ENCODE measurements at places on chromosomes 4 and X.

DNA sequence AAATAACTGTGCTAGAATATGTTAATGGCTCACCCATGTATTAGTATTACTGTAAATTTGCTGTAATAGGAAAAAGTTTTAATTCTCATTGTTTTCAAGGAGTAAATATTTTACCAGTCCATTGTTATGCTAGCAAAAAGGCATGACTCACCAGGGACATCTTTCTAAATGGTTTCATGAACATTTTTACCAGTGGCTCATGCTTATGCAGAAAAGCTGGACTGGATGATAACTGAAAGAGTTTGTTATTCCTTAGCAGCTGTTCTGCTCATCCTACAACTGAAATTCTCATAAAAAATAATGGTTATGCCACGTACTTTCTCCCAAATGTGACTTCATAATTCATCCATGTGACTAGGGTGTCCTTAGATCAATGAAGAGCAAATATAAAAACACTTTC lies 111.9 kb upstream of the PCDH18 start:
- no peak for DNase-seq

- no peak for DNase-seq
These were observed 88.3 kb downstream of the SLC34A2 start for GRCh38 chr4:25743971-25744370.

DNA sequence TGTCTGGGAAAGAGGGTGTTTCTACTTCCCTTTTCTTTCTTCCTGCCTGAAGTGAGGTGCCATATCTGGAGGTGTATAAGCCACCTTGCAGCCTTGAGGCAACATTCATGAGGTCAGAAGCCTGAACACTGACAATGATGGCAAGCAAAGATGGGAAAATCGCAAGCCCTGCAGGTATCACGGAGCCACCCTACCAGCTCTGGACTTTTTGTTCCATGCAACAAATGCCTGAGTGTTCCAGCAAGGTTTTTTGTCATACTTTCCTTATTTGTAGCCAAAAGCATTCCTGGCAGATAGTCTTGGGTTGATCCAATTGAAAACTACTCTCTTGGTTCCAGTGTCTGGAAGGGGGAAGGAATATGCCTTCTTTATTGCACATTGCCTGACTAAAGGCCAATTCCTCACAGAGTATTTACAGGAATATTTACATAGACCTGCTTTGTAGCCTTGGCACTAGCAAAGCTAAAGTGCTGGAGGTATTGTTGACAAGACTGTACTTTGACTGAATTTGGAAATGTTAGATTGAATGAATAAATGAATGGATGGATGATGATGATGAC lies 14.4 kb upstream of the SOD3 start:
- no peak for DNase-seq

DNA sequence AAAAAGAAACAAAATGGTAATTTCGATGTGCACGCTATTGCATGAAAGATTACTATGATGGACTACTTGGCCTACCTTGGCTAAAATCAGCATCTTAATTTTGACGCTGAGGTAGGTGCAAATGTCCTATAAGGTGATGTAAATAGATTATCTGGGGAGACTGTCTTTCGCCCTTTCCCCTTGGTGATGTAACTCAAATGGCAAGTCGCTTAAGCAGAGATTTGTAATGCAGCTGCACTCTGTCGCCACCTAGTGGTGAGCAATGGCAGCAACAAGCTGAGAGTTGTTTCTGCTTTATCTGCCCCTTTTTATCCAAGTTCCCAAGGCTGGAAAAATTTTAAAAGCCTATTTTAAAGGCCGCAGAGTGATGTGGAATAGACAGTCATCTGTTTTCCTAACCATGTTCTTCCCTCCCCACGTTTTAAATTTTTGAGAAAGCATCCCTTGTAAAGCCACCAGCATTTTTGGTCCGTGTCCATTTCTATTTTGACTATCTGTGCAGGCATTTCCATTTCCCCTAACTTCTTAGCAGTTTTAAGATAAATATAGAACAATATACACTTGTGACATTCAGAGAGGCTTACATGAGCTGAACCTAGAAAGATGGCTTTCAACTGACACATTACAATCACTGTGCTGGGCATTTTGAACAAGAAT lies 62.4 kb upstream of the PDLIM3 start:
- peak; percentile 59 for DNase-seq

- DNase-seq = no peak
These were observed 14.2 kb upstream of the ADD1 start for GRCh38 chr4:2829321-2829932.

DNA sequence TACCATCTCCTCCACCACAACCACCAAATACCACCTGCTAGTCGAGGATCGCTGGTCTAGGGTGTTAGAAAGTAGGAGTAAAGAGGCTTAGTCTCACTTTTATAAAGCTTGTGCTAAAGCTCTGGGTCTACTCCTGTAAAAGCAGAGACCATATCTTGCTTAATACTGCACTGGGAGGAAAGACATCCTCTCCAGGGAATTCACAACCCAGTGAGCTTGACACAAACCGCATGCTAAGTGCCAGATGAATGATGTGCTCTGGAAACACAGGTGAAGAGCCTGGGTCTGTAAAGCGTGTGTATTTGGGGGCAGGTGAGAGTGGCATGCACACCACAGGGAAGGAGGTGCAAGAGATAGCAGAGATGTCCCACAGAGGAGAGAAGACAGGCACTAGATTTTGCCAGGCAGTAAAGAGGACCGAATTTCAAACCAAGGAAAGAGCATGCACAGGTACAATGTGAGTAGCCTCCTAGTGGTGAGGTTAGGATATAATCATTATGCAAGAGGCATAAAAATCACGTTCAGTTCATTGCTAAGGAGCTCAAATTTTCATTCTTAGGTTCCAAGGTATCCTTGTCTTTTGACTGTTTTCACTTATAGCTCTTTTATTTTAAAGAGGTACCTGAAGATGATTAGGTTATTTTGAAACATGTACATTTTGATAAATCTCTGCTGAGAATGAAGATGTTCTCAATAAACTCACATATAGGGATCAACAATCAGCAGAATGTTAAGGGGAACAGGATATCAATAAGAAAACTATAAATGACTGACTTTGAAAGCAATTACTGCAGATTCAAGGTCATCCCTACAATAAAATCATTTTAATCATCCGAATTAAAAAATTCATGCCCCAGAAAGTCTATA lies 20.7 kb downstream of the TAPT1 start:
- peak; percentile 21 for DNase-seq

- DNase-seq = no peak
These were observed 363.8 kb upstream of the FTHL17 start for GRCh38 chrX:31435592-31435991.

GRCh38 chrX:112473654-112474053 lies 206.1 kb downstream of the LHFPL1 start:
- no peak for DNase-seq

DNA sequence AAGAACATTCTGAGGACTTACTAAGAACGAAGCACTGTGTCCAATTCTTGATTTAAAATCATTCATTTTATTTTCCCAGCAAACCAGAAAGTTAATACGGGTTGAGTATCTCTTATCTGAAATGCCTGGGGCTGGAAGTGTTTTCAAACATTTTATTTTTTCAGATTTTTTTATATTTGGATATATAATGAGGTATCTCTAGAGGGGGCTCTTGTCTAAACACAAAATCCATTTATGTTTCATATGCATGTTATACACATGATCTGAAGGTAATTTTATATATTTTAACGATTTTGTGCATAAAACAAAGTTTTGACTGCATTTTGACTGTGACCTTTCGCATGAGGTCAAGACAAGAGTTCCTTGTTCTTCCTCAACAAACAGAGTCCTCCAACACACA lies 320.9 kb downstream of the ASMT start:
- no peak for DNase-seq

DNA sequence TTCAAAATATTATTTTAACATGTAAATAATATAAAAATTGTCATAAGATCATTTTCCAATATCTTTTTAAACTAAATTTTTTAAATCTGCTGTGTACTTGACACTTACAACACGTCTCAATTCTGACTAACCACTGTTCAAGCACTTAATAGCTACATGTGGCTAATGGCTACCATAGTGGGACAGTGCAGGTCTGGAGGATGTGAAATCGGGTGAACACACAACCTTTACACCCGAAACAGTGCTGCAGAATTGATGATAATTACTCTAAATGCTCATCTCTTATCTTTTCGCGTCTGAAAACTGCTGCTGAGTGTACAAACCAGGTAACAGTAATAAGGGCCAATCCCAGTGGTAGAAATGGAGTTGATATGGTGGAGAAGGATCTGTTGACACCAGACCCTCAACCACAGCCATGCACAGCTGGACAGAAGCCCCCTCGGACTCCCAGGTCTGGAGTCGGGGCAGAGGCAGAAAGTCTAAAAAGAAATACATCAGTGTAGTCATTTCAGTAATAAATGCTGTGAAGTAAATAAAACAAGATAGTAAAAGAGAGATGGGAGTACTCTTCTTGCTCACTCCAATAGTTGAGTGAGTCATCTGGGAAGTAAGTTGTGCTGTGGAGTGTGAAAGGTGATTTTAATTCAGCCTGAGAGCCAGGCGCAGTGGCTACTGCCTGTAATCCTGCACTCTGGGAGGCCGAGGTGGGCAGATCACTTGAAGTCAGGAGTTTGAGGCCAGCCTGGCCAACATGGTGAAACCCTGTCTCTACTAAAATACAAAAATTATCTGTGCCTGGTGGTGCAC lies 150.0 kb downstream of the CBR4 start:
- DNase-seq = no peak

GRCh38 chrX:103538728-103539127 lies 19.4 kb upstream of the RAB40A start:
- no peak for DNase-seq

GRCh38 chr4:166341992-166342391 lies 469.0 kb downstream of the TLL1 start:
- DNase-seq = no peak

DNA sequence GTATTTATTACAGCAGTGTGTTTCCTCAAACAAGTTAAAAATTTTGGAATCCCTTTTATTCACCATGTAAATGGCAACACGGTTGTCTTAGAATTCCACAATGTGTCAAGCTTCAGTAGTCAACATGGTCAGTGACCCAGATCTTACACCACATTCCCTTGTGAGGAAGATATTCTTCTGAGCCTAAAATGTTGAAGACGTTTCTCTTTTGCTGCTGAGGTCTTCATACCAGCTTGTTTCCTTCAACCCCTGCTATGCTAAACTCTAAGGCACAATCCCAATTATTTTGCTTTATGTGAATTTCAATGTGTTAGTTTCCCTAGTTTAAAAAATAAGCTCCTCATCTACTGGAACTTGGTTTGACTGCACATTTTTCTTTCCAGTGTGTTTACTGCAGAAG lies 17.6 kb upstream of the LDB2 start:
- no peak for DNase-seq

- no peak for DNase-seq
These were observed 263.2 kb downstream of the PDHA2 start for GRCh38 chr4:96103086-96103485.

- DNase-seq = no peak
These were observed 171.9 kb downstream of the NDST4 start for GRCh38 chr4:114941503-114941902.

- no peak for DNase-seq
These were observed 90.2 kb downstream of the CXCL13 start for GRCh38 chr4:77695774-77696173.

DNA sequence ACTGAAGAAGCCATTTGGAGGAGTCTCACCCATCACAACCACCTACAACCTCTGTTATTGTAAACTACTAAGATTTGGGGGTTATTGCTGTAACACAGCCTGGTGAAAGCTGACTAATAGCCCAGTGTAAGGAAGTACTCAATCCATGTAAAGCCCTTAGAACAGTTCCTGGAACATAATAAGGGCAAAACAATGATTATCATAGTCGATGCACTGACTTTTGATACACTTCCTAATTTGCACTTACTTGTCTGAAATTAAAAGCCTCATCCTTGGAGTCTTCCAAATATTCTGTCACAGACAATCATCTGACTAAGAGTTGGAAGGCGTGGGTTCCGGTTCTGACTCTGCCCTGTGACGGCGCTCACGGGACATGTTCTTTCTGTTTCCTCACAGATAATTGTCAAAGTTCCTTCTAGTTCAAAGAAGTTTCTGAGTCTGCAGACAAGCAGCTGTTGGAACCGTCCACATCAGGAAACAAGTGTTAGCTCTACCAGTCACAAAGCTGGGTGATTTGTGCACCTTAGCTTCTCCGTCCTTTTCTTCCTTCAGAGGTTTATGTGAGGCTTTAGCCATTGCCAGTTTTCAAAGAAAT lies 33.4 kb upstream of the RASGEF1B start:
- DNase-seq = peak; percentile 52

DNA sequence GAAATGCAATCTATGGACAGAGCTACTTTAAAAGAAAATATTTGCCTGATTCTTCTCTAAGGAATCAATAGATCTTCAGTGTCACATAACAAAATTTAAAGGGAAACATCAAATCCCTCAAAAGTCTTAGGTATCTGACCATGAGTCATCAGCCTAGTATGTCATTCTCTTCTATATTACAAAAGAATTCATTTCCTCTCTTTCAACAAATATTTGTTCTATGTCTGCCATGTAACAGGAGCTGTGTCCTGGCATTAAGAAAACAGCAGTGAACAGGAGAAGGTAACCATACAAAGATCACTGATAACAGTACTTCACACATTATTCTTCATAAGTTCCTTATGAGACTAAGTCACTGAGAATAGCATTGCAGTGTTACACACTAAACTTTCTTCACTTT lies 243.6 kb upstream of the DKK2 start:
- DNase-seq = no peak

Measured in CD4-positive, alpha-beta memory T cell (primary cell).